Muscle of leg (tissue), 16 donors: ENCODE measurements at places on chromosomes 5 and 9.

DNA sequence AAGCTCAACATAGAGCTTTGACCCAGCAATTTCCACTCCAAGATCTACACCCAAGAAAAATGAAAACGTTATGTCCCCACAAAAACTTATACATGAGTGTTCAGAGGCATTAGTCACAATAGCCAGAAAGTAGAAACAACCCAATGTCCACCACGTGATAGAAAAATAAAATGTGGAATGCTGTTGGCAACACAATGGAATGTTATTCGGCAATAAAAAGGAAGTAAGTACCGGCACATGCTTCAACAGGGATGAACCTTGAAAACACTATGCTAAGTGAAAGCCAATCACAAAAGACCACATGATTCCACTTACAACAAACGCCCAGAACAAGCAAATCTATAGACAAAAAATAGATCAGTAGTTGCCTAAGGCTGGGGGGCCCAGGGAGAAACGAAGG, 6.0 kb downstream of the UBQLN1 start:
- H3K27me3 ChIP-seq: no peaks in the 10 kb centered on the region
- no peak overlapping the region for H3K27ac ChIP-seq
- peak; percentile 3 for DNase-seq
- no peaks in the 10 kb centered on the region for H3K36me3 ChIP-seq

DNA sequence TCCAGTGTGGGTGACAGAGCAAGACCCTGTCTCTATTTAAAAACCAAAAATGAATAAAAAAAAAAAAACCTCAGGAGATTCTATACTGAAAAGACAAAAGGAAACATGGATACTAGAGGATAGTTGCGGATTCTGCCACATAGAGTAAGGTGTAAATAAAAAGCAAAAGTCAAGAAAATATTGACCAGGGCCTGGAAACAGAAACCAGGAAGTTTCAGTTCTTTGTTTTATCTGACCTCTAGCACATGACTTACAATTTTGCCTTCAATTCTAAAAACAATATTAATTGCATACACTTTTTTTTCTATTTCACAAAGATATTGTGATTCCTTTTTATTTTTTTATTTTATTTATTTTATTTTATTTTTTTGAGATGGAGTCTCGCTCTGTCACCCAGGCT, 96.2 kb upstream of the NMUR2 start:
- H3K27me3 ChIP-seq: no peaks in the 10 kb centered on the region
- H3K4me1 ChIP-seq: no peaks in the 10 kb centered on the region
- no peak overlapping the region for H3K27ac ChIP-seq
- no peak overlapping the region for H3K4me3 ChIP-seq
- no peaks in the 10 kb centered on the region for H3K36me3 ChIP-seq

DNA sequence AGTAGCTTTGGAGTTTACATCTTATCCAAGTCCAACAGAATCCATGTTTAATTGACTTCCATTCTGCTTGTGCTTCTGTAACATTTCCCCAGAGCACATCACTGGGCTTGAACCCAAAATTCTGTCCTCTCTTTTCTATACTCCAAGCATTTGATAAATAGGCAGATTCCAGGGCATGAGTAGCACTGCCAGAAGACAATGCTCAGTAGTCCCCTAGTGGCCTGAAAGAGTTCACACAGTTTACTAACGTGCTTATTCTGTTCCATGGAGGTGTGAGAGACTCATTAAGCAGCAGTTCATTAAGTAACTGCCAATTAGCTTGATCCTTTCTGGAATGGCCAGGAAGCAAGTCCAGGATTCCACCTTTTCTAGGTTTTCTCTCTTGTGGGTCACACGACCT, 9.4 kb upstream of the GABRA6 start:
- no peak overlapping the region for H3K27ac ChIP-seq
- no peak overlapping the region for H3K4me3 ChIP-seq
- no peaks in the 10 kb centered on the region for H3K4me1 ChIP-seq
- H3K36me3 ChIP-seq: no peaks in the 10 kb centered on the region

GRCh38 chr5:17794815-17795214, 160.6 kb downstream of the TAF11L14 start:
- no peak overlapping the region for H3K4me3 ChIP-seq
- H3K36me3 ChIP-seq: no peaks in the 10 kb centered on the region
- no peaks in the 10 kb centered on the region for H3K4me1 ChIP-seq
- DNase-seq: no peak
- H3K27ac ChIP-seq: no peak overlapping the region

DNA sequence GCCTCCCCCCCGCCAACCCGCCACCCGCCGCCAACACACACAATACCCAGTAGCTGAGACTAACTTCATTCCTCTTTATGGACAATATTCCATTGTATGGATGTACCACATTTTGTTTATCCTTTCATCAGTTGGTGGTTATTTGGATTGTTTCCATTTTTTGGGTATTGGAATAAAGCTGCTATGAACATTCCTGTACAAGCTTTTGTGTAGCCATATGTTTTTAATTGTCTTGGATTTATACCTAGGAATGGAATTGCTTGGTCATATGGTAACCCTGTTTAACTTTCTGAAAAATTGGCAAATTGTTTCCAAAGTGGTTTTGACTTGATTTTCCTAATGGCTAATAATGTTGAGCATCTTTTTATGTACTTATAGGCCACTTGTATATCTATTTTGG, 4.9 kb upstream of the UBTD2 start:
- H3K4me1 ChIP-seq: peaks cover 9% of the 10 kb centered on the region
- no peak for DNase-seq
- H3K36me3 ChIP-seq: no peaks in the 10 kb centered on the region
- H3K27me3 ChIP-seq: no peaks in the 10 kb centered on the region
- H3K27ac ChIP-seq: no peak overlapping the region
- H3K4me3 ChIP-seq: no peak overlapping the region

DNA sequence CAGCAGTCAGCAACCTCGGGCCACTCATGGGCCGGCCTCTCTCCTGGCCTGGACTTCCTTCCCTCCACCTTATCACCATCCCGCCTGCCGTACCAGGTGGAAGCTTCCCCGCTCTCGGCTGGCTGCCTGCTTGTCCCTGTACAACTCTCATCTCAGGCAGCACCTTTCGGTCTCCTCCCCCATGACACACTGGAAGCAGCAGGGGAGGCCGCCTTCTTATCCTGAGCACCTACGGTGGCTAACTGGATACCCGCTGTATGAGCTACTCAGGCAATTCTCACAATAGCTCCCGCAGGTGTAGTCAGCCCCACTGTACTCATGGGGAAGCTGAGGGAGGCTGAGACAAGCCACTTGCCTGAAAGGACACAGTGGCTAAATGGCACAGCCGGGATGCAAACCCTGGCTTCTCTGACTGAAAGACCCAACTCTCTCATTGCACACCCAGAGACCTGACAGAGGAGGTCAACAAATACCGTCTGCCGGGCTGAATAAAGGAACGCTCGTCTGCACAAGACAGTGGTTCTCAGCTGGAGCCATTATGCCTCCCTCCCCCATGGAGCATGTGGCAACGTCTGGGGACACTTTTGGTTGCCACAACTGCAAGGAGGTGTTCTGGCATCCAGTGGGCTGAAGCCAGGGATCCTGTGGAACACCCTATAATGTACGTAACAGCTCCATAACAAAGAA, 9.6 kb downstream of the STK10 start:
- H3K36me3 ChIP-seq: peaks cover 2% of the 10 kb centered on the region
- DNase-seq: no peak
- no peaks in the 10 kb centered on the region for H3K27me3 ChIP-seq
- H3K4me1 ChIP-seq: peaks cover 28% of the 10 kb centered on the region
- H3K4me3 ChIP-seq: no peak overlapping the region
- peak overlapping the region; percentile 29 for H3K27ac ChIP-seq

GRCh38 chr5:64744914-64745313, 23.6 kb downstream of the SREK1IP1 start:
- peaks cover 7% of the 10 kb centered on the region for H3K36me3 ChIP-seq
- DNase-seq: no peak
- H3K27ac ChIP-seq: no peak overlapping the region
- no peaks in the 10 kb centered on the region for H3K27me3 ChIP-seq
- H3K4me3 ChIP-seq: no peak overlapping the region
